Motor neuron (in vitro differentiated cells): ENCODE measurements at places on chromosomes 3 and 15. TPM values are rescaled to one million over a fixed set of nuclear protein-coding genes. Genes with fewer than 3 reads are reported as not detected.

Gene EPB42
- not detected in 2 replicates for total RNA-seq

Gene HGD
- total RNA-seq: 0.31 and 0.75 TPM in 2 replicates

Gene EIF4A2
- 522 and 569 TPM in 2 replicates for total RNA-seq

Gene SKOR1
- 0.45 and 0.63 TPM in 2 replicates for total RNA-seq

Gene TEX55
- total RNA-seq: 0.44 and 0.66 TPM in 2 replicates

Gene STRC
- total RNA-seq: 0.67 and 0.68 TPM in 2 replicates

Gene TMIE
- 0.60 TPM in 1 of 2 replicates, not detected in the other for total RNA-seq

DNA sequence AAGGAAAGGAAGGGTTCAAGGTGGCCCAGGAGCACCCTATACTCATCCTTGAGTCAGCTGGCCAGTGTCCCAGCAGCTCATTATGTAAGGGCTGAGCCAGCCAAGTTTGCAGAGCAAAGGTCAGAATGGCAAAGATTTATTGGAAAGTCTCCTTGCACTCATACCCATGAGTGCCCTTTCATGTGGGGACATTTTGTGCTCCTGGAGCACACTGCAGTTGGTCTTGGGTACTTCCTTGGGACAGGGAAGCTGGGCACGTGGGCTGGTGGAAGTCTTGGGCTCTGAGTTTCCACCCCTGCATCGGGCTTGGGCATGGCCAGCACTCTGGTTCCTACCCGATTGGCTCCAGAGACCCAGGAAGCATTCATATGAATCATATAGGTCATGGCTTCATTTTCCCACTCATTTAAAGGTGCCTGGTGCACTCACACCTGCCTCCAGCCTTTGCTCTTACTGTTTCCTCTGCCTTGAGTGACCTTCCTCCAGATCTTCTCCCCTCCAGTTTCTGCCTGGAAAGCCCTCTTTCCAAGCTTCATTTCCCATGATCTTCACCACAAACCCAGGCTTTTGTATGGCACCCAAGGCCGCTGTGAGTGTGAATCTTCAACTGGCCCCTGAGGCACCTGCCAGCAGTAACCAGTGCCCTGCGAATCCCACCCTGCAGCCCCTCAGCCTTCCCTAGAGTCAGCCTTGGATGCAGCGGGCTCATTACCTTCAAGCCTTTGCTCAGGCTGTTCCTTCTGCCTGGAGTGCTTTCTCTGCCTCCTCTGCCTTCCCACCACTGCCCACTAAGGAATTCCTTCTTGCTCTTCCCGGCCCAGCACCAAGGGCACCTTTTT, 10.5 kb upstream of the PRKCD start:
- ATAC-seq: no peak

DNA sequence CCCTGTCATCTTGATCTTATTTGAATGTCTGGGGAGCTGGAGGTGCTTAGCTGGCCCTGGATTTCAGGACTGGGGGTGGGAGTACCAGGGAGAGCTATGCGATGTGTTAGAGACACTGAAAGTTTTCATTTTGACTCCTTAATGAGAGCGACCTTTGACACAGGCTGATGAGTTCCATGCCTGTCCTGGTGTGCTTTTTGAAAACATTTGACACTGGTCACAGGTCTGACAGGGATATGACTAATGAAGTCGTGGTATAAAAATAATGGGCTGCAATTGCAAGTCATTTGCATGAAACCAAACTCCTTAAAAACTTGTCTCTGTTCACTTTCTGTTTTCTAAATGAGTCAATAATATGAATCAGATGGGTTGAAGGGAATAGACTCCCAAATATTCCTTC, 81.9 kb downstream of the MECOM start:
- ATAC-seq: no peak

DNA sequence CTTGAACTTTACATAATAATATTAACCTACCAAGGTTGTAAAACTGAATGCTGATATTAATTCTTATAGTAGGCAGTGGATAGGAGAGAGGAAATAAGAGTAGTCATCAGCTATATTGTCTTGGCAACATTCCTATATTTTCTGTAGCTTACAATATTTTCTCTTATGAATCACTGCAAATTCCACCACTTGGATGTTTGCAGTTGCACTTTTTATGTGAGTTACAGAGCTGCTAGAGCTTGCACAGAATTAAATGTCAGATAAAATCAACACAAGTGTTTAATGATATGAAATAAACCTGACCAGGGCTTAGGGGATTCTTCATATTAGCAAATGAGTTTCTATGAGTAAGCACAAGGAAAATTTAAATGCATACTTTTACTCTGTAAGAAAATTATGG, 1710.1 kb downstream of the SI start:
- ATAC-seq: no peak

DNA sequence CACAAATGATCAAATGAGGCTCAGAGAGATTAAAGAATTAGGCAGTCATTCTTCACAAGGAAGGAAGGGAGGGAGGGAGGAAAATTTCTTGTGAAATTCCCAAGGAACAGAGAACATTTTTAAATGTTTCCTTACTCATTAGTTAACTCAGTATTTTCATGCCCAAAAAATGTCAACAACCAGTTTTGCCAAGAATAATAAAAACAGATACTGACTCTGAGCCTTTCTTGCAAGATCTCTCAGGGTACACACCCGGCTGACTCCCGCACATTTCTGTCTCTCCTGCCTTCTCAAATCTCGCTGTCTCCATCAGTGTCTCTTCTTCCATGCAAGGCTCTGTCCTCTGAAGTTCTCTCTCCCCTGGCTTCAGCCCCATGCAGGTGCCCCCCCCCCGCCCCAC, 265.9 kb downstream of the TJP1 start:
- ATAC-seq: no peak

DNA sequence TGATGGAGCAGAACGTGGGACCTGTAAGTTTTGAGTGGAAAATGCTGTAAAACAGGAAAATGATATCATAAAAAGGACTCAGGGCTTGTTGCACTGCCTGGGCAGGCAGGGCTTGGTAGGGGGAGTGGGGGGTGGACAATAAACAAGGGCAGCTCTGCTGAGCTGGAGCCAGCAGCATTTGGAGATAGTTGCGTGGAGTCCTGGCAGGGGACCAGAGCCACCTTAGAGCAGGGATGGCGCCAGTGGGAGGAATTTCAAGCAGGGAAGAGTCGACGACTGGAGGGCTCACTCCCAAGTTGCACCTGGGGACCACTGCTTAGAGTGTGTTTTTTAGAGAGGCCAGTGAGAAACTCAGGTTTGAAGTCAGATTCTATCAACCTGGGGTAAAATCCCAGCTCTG, 22.7 kb upstream of the FRMD4B start:
- no peak for ATAC-seq

GRCh38 chr3:47000198-47000815, 20.8 kb downstream of the NBEAL2 start:
- ATAC-seq: no peak

DNA sequence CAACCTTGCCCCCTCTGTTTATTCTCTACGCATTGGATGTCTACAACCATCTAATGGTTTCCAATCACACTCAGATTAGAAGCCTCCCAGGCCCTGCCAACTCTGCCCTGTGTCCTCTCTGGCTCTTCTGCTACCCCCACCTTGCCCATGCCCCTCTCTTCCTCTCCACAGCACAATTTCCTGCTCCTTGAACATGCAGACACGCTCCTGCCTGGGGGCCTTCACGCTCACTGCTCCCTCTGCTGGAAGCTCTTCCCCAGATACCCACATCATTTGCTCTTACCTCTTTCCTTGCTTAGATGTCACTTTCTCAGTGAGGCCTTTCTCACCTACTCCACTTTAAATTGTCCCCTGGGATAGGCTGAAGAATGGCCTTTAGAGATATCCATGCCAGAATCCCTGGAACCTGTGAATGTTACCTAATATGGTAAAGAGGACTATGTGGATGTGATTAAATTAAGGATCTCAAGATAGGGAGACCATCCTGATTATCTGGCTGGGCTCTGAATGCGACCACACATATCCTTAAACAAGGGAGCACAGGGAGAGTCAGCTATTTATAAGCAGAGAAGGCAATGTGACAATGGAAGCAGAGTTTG, 9.9 kb downstream of the KY start:
- ATAC-seq: peak; percentile 72

DNA sequence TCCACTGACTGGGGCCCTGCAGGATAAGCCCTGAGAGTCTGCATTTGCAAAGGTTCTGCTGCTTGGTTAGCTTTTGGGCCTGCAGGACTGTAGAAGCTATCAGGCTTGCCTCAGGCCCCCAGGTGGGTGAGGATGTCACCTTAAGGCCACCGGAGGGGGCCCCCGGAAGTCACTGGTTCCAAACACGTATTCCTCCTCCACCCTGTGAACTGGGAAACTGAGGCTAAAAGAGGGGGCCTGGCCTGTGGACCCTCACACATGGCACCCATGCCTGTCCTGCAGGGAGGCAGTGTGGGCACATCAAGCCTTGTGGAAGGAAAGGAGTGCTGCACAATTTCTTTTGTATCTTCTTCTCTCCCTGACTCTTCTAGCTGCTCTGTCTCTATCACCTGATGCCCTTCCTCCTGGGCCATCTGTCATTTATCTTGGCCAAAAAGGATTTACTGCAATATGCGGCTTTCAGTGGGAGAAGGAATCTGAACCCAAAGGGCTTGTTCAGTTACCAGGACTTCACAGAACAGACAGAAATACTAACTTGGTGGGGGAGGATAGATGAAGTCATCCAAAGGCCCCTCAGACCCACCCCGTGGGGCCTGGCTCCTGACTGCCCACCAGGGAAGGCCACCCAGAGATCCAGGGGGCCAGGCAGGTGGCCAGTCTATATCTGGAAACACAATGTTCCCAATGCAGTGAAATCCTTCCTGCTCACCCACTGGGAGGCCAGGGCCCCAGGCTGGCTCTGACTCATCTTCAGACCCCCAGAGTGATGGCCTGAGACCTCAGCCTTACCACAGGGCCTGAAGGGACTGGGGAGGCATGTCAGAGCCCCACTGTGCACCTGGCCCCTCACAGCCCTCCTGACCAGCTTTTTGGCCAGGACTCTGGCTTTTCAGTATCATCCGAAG, 18.3 kb downstream of the UBAP1L start:
- no peak for ATAC-seq

DNA sequence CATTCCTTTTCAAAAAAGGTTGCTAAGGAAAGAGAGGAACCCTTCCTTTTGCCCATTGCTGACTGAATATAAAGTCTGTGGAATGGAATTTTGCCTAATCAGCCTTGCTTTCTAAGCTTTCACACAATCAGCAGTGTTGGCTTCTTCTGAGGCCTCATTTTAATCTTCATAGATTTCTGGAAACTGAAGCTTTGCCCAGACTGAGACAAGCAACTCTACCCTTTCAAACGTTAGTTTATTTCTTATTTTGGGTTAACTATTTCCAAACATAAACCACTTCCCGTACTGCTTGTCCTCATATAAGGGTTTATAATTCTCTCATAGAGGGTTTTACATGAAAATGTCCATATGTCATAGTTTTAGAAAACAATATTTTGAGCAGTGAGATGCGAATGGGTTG, 82.9 kb downstream of the NR1D2 start:
- ATAC-seq: no peak

DNA sequence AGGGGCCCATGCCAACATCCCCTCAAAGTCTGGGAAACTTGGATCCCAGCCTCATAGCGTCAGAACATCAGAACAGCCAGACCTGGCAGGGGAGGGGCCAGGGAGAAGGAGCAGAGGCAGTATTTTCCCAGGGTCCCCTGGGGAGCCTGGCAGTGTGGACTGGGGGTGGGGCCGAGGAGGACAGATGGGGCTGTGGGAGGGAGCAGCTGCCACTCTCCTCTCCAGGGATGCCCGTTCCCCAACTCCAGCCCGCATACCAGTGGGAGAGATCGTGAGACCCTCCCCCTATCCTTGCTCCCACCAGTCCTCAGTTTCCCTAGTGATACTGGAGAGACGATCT, 6.5 kb upstream of the DNAJB8 start:
- peak; percentile 93 for ATAC-seq
